Activated CD4-positive, alpha-beta T cell treated with anti-CD3 and anti-CD28 coated beads, Interleukin-2, amount 50 U/mL, for 4 hours (primary cell): ENCODE measurements at places on chromosomes 3 and 15.

- DNase-seq: no peak
Observed at GRCh38 chr15:51403072-51403878, 61.8 kb downstream of the GLDN start.

DNA sequence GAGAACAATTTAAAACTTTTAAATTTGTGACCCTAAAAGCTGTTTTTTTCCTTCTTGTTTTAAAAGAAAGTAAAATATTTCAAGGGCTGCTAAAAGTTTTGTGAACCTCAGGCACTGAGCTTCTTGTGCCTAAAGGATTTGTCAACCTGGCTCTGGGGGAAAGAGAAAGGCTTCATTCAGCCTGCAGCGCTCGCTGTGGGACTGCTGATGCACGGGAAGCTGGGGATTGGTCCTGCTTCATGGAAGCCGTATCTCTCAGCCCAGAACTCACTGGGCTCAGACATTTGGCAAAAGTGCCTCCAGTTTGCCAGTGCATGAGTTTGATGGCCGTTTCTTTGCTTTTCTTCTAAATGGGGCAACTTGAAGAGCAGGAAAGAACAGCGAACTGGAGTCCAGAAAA is 30.8 kb downstream of the TPRG1 start:
- DNase-seq: no peak

DNA sequence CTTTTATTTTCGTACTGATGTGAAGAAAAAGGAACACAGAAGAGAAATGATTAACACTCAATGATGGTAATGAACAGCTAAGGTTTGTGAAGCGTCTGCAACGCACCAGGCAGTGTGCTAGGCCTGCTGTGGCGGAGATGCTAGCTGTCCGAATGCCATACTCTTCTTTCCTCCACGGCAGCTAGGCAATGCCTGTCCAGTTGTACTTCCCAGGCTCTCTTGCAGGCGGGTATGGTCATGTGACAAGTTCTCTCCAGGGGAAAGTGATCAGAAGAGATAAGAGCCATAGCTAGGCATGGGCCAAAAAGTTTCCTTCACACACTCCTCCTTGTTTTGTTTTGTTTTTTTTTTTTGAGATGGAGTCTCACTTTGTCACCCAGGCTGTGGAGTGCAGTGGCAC is 6.7 kb downstream of the TADA3 start:
- no peak for DNase-seq

- no peak for DNase-seq
Observed at GRCh38 chr3:129224984-129225393, 24.4 kb upstream of the COPG1 start.

DNA sequence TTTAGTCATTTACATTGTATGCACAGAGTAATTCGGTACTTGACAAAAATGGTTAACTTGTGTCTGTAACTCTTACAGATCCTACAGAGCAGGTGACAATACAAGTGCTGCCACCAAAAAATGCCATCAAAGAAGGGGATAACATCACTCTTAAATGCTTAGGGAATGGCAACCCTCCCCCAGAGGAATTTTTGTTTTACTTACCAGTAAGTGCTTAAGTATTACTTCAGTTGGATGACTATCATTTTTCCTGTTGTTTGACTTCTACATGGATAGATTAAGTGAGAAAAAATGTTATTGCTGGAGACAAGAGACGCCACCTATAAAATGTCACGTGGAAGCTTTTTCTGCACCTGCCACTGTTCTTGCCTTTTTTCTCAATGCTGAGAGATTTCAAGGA is 173.2 kb downstream of the ALCAM start:
- DNase-seq: no peak
